ENCODE measurements at places on chromosomes 2 and 18. TPM values are rescaled to one million over a fixed set of nuclear protein-coding genes. Genes with fewer than 3 reads are reported as not detected.

- no peak for DNase-seq
Measured at GRCh38 chr2:8535821-8536685, 145.8 kb upstream of the ID2 start.

GRCh38 chr2:32375228-32375892 lies 18.5 kb downstream of the BIRC6 start:
- no peak for DNase-seq

GRCh38 chr18:2442726-2443275 lies 128.5 kb downstream of the METTL4 start:
- DNase-seq = no peak

- peak; percentile 47 for DNase-seq
Measured at GRCh38 chr2:235605312-235606003, 111.6 kb downstream of the AGAP1 start.

GRCh38 chr2:238100049-238100820 lies at the start of gene ESPNL:
TSS of gene ESPNL (plus strand) at chr2:238100340. CDS start at chr2:238100420, 80 bp downstream.
- no peak for DNase-seq

- no peak for DNase-seq
Measured at GRCh38 chr2:157159221-157159934, 98.1 kb upstream of the GALNT5 start.

DNA sequence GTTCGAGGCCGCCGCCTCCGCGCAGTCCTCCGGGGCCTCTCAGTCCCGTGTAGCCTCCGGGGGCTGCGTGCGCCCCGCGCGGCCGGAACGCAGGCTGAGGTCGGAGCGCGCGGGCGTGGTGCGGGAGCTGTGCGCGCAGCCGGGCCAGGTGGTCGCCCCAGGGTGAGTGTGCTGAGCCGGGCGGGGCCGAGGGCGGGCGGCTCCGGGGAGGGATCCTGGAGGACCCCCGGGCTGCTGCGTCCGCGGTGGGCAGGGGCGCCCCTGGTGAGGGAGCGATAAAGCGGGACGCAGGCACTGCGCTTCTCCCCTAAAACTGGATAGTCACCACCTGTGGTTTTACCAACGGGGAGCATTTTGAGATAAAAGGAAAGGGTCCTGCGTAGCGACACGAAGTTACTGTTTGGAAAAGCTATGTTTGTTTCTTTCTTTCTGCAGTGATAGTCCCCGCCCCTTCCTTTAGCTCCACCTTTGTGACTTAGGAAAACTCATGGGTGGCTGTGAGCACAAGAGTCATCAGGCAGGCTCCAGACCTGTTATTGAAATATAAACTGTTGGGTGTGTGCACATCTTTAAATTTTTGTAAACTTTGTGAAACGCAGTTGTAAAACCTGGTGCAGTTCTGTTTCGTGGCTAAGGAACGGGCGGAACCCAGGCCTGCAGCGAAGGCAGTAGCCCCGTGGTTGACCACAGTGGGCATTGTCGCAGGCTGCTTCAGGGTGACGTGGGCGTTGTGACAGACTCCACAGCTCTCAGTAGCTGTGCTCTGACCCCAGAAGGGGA lies 687 bp downstream of the CTDP1 start:
- peak; percentile 3 for DNase-seq

DNA sequence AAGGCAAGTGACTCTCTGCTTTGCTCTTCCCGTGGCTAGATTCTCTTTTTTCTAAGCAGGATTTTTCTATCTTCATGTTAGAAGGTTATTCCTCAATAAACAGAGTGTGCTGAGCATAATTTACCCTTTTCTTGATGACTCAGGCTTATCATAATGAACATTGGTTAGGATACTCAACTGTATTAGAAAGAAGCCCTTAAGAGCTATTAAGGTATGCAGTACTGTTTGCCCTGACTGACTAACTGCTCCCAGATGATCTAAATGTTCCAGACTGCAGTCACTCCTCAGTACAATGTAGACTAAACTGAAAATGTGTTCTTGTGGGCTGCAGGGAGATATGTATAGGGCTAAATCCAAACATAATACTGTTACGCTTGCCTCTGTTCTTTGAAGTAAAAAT lies 687.8 kb downstream of the NUP35 start:
- DNase-seq = no peak

- no peak for DNase-seq
Measured at GRCh38 chr2:241885291-241885945, 15.9 kb downstream of the RTP5 start.

DNA sequence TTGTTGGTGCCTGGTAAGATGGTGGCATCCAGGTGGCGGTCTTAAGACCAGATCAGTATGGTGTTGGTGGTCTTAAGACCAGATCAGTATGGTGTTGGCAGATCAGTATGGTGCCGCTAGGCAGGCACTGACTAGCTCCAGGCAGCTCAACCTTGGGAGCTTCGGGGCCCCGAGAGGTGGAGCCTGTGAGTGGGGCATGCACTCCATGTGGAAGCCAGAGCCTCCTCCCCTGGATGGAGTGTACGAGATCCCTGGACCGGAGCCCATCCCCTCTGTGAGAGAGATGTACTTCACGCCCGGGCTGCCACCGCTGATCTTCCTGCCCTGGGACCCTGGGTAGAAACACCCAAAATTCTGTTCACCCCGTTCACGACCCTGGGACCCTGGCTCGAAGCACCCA lies 19.0 kb downstream of the MALT1 start:
- DNase-seq = no peak

DNA sequence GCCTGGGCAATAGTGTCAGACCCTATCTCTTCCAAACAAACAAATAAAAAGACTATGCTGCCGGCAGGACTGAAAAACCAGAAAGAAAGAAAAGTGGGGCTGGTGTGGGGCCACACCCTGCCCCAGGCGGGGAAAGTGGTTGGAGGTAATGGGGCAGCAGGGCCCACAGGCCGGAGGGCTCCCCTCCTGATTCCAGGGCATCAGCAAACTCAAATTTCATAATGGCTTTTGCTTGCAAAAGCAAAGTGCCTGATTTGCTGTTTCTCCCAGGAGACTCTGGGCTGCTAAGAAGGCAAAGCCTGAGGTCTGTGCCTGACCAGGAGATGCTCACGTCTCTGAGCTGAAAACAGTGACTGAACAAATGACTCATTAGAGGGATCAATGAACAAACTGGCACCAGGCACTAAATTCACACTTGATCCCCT lies 121.9 kb downstream of the HDAC4 start:
- DNase-seq = no peak

DNA sequence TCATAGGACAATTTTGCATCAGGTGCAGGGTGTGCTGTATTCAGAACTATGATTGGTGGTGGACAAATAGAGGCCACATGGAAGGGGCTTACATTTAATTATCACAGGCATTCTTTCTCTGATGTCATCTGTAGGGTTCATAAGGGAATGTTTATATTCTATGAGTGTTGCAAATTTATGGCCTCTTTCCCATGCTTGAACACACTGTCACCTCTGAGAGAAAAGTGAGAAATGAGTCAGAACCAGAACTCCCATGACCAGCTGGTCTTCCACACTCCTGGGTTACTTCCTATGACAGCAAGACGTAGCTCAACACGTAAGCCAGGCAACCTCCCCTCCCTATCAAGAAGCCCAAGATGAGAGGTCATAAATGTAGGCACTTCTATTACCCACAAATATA lies 310.8 kb downstream of the PIEZO2 start:
- peak; percentile 2 for DNase-seq

DNA sequence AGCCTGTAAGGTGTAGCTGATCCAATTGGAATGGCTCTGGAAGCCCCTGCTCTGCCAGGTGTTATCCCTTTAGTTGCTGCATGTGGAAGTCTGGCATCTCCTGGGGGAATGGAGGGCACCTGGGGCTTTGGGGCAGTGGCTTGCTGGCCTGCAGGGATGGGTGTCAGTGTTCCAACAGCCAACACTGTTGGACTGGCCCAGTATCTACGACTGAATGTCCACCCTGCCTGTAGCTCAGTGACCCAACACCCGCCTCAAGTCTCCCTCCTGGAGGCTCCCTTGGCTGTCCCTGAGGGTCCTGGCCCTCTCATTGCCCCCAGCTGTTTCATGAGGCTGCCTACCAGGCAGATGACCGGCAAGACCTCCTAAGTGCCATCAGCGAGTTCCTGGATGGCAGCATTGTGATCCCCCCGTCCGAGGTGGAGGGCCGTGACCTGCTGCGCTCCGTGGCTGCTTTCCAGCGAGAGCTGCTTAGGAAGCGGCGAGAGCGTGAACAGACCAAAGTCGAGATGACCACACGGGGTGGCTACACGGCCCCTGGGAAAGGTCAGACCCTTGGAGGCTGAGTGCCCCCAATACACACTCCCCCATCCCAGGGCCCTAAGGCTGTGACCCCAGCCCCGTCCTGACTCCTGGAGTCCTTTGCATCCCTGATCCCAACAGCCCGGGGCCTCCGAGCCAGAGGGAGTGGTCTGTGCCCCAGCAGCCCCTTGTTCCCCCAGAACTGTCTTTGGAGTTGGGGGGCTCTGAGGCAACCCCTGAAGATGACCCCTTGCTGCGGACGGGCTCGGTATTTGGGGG lies 7.7 kb downstream of the SLC4A3 start:
- DNase-seq = no peak

DNA sequence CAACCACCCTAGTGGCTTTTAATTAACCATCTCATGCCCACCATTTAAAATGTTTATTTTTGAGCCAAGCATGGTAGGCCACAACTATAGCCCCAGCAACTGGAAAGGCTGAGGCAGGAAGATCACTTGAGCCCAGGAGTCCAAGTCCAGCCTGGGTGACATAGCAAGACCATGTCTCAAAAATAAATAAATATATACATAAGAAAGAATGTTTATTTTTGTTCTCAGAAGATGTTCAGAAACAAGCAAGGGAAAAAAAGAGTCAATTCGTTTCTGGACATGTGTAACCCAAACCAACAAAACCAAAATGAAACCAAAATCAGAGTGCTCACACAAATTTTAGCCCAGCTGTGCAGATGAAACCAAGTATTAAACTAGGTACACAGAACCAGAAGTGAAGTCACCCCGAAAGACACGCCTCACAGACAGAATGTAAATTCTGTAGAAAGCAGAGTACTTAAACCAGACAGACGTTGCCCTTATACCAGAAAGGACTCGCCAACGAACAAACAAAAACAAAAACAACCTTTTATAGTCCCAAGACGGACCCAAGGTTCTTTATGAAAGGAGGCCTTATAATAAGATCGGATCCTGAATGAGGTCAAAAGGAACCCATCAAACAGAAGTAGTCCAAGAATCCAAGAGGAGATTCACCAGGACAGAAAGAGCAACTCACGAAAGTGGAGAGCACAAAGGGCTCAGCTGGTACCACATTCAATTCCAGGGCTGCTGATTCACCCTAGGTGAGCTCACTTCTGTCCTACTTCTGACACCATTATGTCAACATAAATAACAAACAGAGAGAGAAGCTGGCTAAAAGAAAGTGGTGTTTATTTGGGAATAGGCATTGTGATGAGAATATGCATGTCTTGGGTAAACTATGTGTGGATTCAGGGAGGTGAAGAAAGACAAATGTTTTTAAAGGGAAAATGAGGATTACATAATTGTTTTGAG lies 31.8 kb upstream of the MTCL1 start:
- no peak for DNase-seq

- no peak for DNase-seq
Measured at GRCh38 chr2:238123991-238124470, 14.4 kb upstream of the KLHL30 start.

DNA sequence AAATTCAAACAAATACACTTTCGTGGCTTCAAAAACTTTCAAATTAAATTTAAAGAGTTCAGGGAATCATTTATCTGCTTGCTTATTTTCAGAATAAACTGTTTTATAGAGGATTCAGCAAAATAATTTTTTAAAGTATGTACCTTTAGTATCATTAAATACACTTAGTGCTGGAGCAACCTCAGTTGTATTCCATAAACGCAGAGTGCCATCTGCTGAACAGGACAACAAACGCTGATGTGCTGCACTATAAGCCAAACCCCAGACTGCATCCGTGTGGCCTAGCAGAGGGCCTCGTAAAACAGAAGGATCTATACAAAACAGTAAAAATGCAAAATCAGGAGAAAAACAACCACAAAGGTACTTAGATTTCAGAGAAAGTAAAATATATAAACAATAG lies 108.6 kb downstream of the STRN start:
- no peak for DNase-seq

DNA sequence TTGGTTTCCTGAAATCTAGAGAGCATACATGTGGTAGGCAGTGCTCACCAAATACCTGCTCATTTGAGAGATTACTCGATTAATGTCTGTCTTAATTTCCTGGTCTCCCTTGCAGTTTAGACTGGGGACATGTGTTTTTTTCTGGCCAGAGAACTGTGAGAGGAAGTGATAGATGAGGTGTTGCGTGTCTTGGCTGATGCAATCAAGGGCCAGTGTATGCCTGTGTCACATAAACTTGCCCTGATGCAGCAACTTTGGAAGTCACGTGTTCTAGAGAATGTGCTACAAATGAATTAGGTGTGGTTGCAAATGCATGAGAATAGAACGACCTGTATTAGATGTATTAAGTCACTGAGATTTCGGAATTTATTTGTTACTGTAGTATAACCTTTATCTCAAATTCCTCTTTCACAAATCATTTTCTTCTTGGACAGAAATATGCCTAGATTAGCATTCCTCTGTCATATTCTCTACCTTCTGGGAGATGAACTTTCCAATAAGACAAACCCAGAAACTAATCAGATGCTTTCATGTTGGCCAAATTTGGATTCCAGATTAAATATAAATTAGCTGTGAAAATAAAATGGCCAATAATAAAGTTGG lies 9.9 kb upstream of the IL1A start:
- DNase-seq = peak; percentile 98

- DNase-seq = no peak
Measured at GRCh38 chr18:74539289-74539688, 5.0 kb downstream of the CNDP1 start.

GRCh38 chr2:120844070-120844738 lies 108.5 kb downstream of the GLI2 start:
- no peak for DNase-seq

DNA sequence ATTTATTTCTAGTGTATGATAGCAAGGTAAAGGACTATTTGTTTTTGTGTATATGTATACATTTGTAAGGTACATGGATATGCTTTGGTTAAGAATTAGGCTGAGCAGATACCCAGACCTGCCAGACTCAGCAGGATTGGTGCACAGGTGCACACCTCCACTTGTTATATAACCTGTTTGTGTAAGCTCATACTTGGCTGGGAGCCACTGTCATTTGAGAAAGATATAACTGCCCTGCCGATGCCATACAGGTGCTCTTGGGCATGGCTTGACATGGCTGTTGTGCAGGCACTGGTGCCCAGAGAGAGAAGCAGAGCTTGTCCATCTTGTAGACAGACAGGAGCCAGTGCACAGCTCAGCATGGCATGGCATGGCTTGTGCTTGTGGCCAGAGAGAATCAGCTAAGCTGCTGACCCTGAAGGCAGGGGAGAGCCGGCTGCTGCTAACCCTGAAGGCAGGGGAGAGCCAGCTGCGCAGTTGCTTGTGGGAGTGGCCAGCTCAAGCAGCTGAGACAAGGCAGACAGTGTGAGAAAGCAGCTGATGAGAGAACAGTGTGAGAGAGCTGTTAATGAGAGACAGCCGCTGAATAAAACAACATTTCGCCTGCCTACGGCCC lies 136.5 kb downstream of the RNF144A start:
- no peak for DNase-seq

Gene CXCR1
- total RNA-seq = not detected

Gene IL1R2
- 1.2 TPM for total RNA-seq

Gene ABCB11
- not detected for total RNA-seq

Gene LONRF2
- 3.2 TPM for total RNA-seq

Gene ASB18
- total RNA-seq = not detected

Gene ESPNL
- total RNA-seq = 0.20 TPM

Gene AQP12B
- total RNA-seq = not detected

Gene APOB
- not detected for total RNA-seq

Gene ARMC9
- 8.9 TPM for total RNA-seq

Gene CCDC141
- 4.0 TPM for total RNA-seq

Gene ALPP
- total RNA-seq = not detected

Gene RUFY4
- total RNA-seq = not detected
